Neural progenitor cell (in vitro differentiated cells): ENCODE measurements at places on chromosomes 4 and X. TPM values are rescaled to one million over a fixed set of nuclear protein-coding genes. Genes with fewer than 3 reads are reported as not detected.

DNA sequence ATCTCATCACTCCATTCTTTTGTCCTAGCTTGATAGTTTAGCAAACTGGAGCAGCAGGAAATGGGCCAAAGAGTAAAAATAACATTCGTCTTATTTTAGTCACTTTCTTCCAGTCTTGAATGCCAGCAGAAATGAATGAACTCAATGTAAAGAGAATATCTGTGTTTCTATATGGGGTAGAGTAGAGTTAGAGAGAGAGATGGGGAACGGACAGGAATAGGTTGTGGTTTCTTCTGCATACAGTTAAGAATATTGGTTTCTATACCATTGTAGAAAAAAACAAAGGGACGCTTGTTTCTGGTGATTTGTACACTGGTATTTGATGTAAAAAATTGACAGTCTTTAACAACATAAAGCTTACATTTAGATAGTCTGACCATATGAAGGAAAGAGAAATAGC lies 8.9 kb downstream of the GPR174 start:
- no peak overlapping the region for H3K4me3 ChIP-seq
- no peak for DNase-seq
- H3K27ac ChIP-seq: no peak overlapping the region
- H3K36me3 ChIP-seq: no peaks in the 10 kb centered on the region

DNA sequence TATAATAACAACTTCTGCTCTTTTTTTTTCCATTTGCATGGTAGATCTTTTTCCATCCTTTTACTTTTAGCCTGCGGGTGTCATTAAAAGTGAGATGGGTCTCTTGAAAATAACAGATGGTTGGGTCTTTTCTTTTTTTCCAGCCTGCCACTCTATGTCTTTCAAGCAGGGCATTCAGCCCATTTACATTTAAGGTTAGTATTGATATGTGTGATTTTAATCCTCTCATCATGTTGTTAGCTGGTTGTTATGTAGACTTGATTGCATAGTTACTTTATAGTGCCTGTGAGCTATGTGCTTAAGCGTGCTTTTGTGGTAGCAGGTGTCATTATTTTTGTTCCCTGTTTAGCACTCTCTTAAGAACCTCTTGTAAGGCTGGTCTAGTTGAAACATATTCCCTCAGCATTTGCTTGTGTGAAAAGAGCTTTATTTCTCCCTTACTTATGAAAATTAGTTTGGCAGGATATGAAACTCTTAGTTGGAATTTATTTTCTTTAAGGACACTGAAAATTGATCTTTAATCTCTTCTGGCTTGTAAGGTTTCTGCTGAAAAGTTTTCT lies 326.1 kb downstream of the SH3BGRL start:
- H3K36me3 ChIP-seq: no peaks in the 10 kb centered on the region
- H3K27ac ChIP-seq: no peak overlapping the region
- no peaks in the 10 kb centered on the region for H3K4me1 ChIP-seq
- DNase-seq: no peak
- H3K4me3 ChIP-seq: no peak overlapping the region
- H3K27me3 ChIP-seq: no peaks in the 10 kb centered on the region

GRCh38 chr4:106366026-106366425 lies 2.6 kb downstream of the GIMD1 start:
- no peaks in the 10 kb centered on the region for H3K36me3 ChIP-seq
- H3K27ac ChIP-seq: no peak overlapping the region
- H3K4me3 ChIP-seq: no peak overlapping the region
- DNase-seq: no peak
- H3K4me1 ChIP-seq: no peaks in the 10 kb centered on the region

Gene ANK2
- total RNA-seq: 79.8 and 121 TPM in 2 replicates

- H3K4me3 ChIP-seq: no peak overlapping the region
- H3K36me3 ChIP-seq: no peaks in the 10 kb centered on the region
- DNase-seq: no peak
- no peaks in the 10 kb centered on the region for H3K27me3 ChIP-seq
Measured at GRCh38 chr4:121706595-121707021, 9.8 kb upstream of the ANXA5 start.

DNA sequence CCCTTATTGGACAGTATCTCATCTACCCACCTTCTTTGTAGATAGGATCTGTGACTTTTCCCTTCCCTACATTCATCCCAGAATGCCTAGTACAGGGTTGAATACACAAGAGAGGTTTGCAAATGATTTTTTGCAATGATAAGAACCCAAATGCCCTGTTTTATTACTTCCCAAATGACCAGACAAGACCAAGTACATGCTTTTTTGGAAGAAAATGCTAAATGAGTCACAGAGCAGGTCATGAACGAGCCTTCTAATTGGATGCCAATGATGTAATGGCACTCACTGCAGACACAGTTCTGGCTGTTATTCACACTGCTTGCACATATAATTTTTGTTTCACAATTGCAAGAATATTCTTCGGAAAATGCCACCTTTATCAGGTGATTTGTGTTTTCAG lies 17.8 kb upstream of the GABRQ start:
- no peaks in the 10 kb centered on the region for H3K27me3 ChIP-seq
- H3K4me1 ChIP-seq: no peaks in the 10 kb centered on the region
- no peak overlapping the region for H3K27ac ChIP-seq

GRCh38 chr4:41661442-41662076 lies 87.0 kb downstream of the PHOX2B start:
- H3K27ac ChIP-seq: no peak overlapping the region
- no peaks in the 10 kb centered on the region for H3K36me3 ChIP-seq
- no peaks in the 10 kb centered on the region for H3K27me3 ChIP-seq
- no peaks in the 10 kb centered on the region for H3K4me1 ChIP-seq
- DNase-seq: peak; percentile 58

Gene DCX
- 4.7 and 4.8 TPM in 2 replicates for total RNA-seq

GRCh38 chr4:15253349-15253748 lies 174.5 kb upstream of the C1QTNF7 start:
- no peak overlapping the region for H3K4me3 ChIP-seq
- no peak for DNase-seq
- H3K4me1 ChIP-seq: no peaks in the 10 kb centered on the region
- no peaks in the 10 kb centered on the region for H3K36me3 ChIP-seq
- H3K27me3 ChIP-seq: no peaks in the 10 kb centered on the region

Gene UGT2B17
- not detected in 2 replicates for total RNA-seq

Gene ZNF141
- total RNA-seq: 43.2 and 60.5 TPM in 2 replicates

DNA sequence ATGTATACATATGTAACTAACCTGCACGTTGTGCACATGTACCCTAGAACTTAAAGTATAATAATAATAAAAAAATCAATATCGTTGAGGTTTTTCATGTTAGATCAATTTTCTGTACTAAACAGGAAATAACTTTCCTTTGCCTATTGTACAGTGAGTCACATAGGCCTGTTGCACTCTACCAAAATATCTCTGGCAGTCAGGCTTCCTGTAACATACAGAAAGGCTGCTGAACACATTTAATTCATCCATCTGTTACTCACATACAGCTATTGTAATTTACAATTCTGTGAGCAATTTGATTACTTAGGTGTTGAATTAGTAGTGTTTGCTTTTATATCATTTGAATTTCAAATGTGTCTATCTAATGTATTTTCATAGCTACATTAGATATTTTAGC lies 427.8 kb downstream of the TMA16 start:
- H3K27ac ChIP-seq: no peak overlapping the region
- no peaks in the 10 kb centered on the region for H3K27me3 ChIP-seq
- H3K4me3 ChIP-seq: no peak overlapping the region
- H3K36me3 ChIP-seq: no peaks in the 10 kb centered on the region
- H3K4me1 ChIP-seq: no peaks in the 10 kb centered on the region
